ENCODE measurements at places on chromosomes 5 and 9.

DNA sequence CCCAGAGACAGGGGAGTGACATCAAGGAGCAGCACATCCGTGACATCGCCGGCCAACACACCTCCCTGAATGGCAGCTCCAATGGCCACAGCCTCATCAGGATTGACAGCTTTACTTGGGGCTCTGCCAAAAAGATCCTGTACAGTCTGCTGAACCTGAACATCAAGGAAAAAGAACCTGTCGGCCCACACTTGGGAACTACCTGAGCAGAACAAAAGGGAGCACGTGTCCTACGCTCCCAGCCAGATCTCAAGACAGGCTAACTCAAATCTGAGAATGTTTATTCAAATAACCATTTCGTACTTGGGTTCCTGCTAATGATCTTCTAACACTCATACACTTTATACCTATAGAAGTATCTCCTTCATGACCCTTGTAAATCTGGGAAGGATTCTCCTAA, 15.3 kb downstream of the HSPA9 start:
- no peak overlapping the region for H3K4me3 ChIP-seq
- H3K4me1 ChIP-seq: no peaks in the 10 kb centered on the region
- DNase-seq: no peak
- no peaks in the 10 kb centered on the region for H3K27me3 ChIP-seq

DNA sequence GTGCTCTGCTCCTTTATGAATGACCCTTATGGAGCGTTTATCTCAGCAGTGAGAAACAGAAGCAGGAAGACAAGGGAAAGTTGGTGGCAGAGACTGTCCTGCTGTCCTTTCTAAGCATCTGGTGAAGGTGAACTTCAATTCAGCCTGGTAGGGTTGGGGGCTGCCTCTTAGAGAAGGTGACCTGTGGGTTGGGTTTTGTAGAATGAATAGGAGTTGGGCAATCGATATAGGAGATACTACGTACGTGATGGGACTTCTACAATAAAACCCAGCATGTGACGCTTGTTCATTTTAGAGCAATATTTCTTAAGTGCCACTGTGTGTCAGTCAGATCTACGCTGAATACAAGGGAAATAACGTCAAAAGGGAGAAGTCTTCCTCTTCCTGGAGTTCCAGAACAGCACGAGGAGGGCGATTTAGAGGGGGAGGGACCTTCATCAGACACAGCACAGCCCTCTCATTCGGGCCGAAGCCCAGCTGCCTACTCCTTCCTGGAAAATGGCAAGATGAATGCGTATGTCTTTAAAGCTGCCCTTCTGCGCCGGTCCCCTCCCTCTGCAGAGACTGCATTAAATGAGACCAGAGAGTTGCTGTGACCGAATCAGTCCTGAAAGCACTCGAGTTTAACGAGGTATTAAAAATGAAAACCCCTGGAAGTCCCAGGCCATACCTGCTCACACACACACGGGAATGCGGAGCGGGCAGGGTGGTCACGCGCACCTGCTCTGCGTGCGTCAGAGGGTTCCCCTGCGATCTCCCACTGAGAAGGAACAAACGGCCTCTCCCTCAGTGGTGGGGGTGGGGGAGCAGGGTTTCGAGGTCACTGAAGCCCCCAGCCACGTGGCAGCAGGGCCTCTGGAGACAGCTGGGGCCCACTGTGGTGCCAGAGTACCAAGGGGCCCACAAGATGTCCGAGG, 85.3 kb upstream of the SARDH start:
- DNase-seq: no peak
- no peak overlapping the region for H3K27ac ChIP-seq
- H3K4me3 ChIP-seq: no peak overlapping the region
- H3K36me3 ChIP-seq: no peaks in the 10 kb centered on the region

DNA sequence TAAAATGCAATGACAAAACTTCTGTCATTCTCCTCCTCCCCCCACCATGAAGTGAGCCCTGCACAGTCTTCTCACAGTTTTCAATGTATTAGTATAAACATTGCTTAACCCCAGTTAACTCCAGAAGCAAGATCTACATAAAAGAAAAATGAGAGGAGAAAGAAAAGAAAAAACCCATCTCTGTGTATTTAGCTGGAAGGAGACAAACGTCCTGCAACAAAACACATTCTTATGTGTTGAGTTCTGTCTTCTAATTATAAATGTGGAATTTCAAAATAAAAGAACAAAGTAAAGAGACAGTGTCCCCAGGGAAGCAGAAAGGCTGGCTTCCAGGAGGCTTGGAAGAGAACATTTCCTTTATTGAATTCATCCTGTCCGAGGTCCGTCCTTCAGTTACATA, 491.9 kb upstream of the TUSC1 start:
- no peak for DNase-seq
- no peaks in the 10 kb centered on the region for H3K4me1 ChIP-seq

DNA sequence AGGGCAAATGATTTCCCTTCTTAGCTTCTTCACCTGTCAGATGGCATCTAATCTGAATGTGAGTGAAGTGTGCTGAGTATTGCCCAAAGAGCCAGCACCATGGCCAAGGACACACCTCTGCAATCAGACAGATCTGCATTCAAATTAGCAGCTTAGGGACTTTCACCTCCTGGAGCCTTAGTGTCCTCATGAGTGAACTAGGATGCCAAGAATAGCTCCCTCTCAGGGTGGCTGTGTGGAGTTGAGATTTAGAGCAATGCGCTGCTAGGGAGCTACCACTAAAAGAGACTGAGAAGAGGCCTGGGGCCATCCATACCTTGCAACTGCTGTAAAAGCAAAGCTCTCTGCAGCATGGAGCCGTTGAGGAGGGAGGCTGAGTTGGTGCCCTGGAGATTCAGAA, 1.4 kb downstream of the CIZ1 start:
- no peaks in the 10 kb centered on the region for H3K27me3 ChIP-seq
- H3K4me3 ChIP-seq: no peak overlapping the region
- no peak for DNase-seq
- H3K36me3 ChIP-seq: no peaks in the 10 kb centered on the region

DNA sequence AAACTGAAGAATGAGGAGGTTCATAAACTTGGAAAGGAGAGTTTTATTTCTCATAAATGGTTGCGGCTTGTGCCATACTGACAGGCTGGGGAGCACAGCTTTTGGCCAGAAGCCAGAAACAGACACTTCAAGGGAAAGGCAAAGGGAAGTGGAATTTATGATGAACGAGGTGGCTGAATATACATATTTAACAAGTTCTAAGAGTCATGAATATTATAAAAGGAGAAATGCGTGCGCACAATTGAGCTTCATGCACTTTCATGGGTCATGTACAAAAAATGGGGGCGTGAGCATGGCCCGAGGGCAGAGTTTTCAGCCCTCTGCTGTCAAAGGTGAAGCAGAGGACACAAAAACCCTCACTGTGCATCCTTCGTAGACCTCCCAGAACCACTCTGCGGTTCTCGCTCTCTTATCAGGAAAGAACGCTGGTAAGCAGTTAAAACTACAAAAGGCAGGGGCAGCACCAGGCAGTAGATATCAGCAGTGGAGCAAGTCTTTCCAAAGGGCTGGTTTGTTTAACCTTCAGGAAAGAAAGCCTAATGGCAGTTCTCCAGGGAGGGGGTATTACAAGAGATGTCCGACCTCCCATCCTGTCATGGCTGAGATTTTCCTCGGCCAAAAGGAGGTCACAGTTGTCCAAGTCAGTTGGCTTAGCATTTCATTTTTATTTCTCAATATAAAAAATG, 29.0 kb downstream of the AUH start:
- no peaks in the 10 kb centered on the region for H3K36me3 ChIP-seq
- no peaks in the 10 kb centered on the region for H3K27me3 ChIP-seq
- H3K4me1 ChIP-seq: no peaks in the 10 kb centered on the region
- H3K27ac ChIP-seq: no peak overlapping the region

GRCh38 chr9:136615631-136616306, 46.9 kb upstream of the EGFL7 start:
- no peaks in the 10 kb centered on the region for H3K36me3 ChIP-seq
- H3K27ac ChIP-seq: no peak overlapping the region
- H3K27me3 ChIP-seq: no peaks in the 10 kb centered on the region

GRCh38 chr5:87074934-87075541, 192.6 kb upstream of the RASA1 start:
- DNase-seq: no peak
- no peak overlapping the region for H3K4me3 ChIP-seq
- no peaks in the 10 kb centered on the region for H3K4me1 ChIP-seq

DNA sequence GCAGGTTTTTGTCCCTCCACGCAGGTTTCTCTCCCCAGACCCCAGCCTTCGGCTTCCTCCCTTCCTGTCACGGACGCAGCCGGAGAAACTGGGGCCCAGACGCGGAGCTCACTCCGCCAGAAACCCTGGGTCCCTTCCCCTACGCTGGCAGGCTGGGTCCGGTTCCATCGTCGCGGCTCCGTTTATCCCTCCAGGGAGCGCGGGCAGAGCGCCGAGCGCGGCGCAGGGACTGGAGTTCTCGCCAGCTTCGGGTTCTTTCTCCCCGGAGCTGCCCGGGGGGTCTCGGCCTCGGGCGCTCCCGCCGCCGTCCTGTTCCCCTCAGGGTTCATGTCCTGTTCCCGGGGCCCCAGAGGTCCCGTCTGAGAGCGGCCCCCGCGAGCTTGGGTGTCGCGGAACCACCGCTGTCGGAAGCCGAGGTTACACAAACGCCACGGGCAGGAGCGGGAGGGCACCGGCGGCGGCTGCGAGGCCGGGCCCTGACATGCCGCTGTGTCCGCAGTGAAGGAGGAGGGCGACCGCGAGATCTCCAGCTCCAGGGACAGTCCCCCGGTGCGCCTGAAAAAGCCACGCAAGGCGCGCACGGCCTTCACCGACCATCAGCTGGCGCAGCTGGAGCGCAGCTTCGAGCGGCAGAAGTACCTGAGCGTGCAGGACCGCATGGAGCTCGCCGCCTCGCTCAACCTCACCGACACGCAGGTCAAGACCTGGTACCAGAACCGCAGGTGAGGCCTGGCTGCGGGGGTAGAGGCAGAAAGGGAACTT, 4.6 kb downstream of the BARHL1 start:
- H3K27me3 ChIP-seq: peaks cover 15% of the 10 kb centered on the region
- DNase-seq: peak; percentile 46
- no peak overlapping the region for H3K4me3 ChIP-seq
- H3K27ac ChIP-seq: no peak overlapping the region

DNA sequence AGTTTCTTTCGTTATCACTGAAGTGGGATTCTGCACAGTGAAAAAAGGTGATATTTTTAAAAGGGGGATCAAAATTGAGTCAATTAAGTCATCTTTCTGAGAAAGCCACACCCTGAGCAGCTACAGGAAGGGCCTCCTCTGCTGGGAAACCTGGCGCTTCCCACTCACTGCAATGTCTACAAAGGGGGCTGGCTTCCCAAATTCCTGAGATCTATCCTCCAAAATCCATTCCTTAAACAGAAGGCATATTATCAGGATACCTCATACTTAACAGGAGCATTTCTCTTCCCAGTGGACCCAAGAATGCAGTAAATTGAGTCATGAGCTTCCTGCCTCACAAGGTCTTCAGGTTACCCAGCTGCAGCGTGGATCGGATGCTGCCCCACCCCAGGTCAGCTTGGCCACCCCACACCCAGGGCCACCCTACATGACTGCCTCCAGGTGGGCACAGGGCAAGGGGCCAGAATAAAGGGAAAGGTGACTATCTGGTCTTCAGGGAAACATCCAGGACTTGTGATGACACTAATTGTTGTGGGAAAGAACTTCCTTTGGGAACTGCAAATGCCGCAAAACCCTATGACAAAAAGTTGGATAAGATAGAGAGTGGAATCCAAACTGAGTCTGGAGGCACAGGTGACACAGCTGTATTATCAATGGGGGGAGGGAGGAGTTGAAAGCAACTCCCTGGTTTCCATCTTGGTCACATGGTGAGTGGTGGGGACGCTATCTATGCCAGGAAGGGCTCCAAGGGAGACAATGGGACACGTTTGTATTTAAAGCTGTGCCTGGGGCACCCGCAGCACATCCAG, 42.3 kb downstream of the ROR2 start:
- H3K27me3 ChIP-seq: no peaks in the 10 kb centered on the region
- no peak for DNase-seq
- no peaks in the 10 kb centered on the region for H3K4me1 ChIP-seq
- no peaks in the 10 kb centered on the region for H3K36me3 ChIP-seq

Measured in right lobe of liver (tissue), 6 donors.